ENCODE measurements at places on chromosomes 11 and 22.
A peak's percentile ranks its signal among the peaks of the same experiment; 100 is the strongest.

DNA sequence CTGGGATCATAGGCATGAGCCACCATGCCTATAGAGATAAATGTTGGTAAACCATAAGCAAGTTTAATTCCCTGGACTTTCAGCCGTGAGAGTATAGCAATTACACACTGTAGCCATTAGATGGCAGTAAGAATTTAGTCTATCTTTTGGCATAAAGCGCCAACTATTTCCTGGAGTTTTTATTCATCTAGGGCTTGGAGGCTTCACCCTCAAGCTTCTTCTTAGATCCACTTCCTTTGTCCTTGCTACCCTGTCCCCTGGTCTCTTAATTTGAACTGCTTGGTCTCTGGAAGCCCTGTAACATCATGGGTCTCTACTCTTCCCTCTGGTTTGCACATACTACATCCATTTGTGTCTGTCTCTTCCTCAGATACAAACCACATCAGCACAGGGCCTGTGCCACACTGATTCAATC, 38.2 kb downstream of the OR10A6 start:
- DNase-seq, result no peak

- no peak for DNase-seq
Measured at GRCh38 chr11:17073370-17074027, 4.0 kb downstream of the RPS13 start.

DNA sequence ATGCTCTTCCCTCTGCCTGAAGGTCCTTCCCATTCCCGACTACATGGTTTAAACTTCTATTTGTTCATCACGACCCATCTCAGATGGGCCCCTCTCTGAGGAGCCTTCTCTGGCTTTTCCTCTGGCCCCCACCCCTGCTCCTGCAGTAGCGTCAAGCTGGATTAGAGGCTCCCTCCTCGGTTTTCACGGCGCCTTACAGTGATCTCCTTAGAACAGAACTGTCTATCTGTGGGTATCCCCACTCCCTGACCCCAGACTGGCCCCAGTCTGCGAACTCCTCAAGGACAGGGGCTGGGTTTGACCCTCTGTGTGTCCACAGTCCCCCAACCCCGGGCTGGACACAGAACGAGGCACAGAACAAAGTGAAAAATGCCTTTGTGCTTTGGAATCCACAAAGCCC, 2.8 kb downstream of the PLEKHB1 start:
- no peak for DNase-seq

GRCh38 chr11:99015634-99016454, 4.9 kb upstream of the CNTN5 start:
- no peak for DNase-seq

DNA sequence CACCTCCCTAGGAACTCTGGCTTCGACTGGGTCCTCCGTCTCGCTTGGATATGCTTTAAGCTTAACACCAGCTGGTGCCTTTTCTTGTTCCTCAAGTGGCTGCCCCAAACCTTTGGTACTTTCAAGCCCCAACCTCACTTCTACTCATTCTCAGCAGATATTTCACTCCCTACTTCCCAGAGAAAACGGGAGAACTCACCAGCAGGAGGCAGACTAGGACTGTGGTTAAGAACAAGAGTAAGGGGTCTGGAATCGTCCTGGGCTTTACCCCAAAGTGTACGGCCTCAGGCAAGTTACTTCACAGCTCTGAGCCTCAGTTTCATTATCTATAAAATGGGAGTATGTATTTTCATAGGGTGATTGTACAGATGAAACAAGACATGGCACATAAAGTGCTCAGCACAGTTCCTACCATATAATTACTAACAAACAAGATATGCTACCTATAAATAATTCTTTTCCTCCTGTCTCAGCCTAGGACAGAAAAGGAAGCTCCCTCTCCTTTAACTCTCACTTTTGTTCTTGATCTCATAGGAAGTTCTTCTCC, 37.8 kb downstream of the PAMR1 start:
- DNase-seq, result peak; percentile 4

- DNase-seq, result peak; percentile 69
Measured at GRCh38 chr22:42500161-42500835, 19.3 kb downstream of the RRP7A start.

- DNase-seq, result no peak
Measured at GRCh38 chr22:42160251-42160650, 29.6 kb upstream of the CYP2D6 start.

DNA sequence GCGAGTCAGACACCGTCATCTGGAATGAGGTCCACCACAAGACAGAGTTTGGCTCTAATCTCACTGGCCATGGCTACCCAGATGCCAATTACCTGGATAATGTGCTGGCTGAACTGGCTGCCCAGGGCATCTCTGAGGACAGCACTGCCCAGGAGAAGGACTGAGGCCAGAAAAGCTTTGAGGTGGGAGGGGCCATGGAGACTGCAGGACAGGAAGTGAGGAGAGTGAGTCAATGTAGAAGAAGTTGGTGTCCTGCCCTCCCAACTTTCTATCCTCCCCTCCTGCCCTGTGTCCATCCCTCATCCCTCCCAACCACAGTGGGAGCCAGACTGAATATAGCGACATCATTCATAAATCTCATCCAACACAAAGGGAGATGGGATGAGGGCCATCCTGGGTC, 8.0 kb downstream of the MPEG1 start:
- no peak for DNase-seq

- DNase-seq, result peak; percentile 46
Measured at GRCh38 chr22:31561238-31561887, 65.0 kb downstream of the SFI1 start.

- DNase-seq, result no peak
Measured at GRCh38 chr11:20131788-20132666, 28.2 kb downstream of the DBX1 start.

- DNase-seq, result no peak
Measured at GRCh38 chr22:20586403-20586745, 79.0 kb downstream of the MED15 start.

DNA sequence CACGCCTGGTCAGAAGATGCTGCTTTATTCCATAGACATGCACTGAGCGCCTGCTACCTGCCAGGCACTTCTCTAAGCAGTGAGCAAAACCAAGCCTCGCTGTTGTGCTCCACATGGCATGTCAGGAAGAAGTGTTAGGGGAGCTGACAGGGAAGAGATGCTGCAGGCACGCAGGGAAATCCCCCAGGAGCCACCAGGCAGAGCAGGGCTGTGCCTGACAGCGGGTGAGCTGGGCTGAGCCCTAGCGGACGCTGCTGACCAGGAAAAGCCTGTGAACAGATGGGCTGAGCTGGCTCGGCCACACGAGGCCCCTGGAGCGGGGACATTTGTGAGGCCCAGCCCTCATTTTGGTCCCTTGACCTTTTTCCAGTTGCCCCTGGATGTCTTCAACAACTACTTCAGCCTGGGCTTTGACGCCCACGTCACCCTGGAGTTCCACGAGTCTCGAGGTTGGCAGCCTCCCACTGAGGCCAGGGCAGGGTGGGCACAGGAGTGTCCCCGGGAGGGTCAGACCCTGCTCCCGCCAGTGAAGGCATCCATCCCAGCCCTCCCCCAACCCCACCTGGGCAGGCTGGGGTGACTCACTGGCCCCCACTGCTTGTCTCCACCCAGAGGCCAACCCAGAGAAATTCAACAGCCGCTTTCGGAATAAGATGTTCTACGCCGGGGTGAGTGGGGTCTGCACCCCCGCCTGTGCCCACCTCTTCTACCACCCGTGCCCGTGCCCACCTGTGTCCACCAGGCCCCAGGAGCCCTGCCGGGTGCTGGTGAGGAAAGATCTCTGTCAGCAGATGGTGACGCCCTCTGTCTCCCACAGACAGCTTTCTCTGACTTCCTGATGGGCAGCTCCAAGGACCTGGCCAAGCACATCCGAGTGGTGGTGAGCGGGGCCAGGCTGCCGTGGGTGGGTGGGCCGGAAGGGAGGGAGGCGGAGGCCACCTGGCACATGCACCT, 7.4 kb upstream of the MDK start:
- DNase-seq, result no peak

All from stimulated activated CD4-positive, alpha-beta T cell treated with anti-CD3 and anti-CD28 coated beads, Interleukin-12 subunit alpha, Interleukin-12 subunit beta, amount 100 ng/mL, for 24 hours (primary cell).